ENCODE measurements at places on chromosomes 5 and 9.

- DNase-seq: no peak
Measured at GRCh38 chr5:141714542-141715310, 32.7 kb upstream of the ARAP3 start.

GRCh38 chr5:28430565-28431178 lies 1392.3 kb upstream of the CDH9 start:
- DNase-seq: no peak

- DNase-seq: no peak
Measured at GRCh38 chr5:80579050-80579449, 9.0 kb upstream of the ANKRD34B start.

DNA sequence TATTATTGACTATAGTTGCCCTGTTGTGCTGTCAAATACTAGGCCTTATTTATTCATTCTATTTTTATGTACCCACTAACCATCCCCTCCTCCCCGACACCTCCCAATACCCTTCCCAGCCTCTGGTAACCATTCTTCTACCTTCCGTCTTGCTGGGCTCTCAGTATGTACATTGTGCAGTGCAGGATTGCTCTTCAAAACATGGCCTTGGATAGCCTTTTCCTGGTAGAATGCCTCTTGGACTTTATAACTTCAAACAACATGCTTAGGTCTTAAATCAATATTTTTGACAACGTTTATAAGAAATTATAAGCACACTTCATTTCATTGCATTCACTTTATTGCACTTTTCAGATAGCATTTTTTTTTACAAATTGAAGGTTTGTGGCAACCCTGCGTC lies 172.6 kb upstream of the ACTBL2 start:
- DNase-seq: no peak

DNA sequence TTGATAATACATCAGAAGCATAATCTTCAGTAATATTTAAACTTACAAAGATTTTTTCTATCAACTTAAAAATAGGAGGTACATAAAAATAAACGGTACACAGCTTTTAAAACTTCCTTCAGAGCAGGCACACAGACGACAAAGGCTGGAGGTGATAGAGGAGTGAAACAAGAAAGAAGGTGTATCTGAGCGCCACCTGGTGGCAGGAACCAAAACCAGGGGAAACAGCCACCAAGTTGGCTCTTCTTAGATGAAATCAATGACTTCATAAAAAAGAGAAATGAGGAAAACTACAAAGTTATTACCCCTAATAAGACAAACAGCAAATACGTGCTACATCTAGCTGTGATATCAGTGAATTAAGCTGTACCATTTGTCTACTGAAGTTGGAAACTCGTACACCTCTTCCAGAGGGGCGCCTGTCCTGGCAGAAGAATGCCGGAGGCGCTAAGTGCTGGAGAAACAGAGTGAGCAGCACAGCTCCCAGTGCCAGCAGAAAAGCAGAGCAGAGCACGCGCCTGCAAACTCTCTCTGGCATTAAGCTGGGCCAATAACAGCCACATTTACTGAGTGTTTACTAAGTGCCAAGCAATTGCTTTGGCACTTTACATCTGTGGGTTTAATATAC lies 85.9 kb downstream of the SETX start:
- no peak for DNase-seq

DNA sequence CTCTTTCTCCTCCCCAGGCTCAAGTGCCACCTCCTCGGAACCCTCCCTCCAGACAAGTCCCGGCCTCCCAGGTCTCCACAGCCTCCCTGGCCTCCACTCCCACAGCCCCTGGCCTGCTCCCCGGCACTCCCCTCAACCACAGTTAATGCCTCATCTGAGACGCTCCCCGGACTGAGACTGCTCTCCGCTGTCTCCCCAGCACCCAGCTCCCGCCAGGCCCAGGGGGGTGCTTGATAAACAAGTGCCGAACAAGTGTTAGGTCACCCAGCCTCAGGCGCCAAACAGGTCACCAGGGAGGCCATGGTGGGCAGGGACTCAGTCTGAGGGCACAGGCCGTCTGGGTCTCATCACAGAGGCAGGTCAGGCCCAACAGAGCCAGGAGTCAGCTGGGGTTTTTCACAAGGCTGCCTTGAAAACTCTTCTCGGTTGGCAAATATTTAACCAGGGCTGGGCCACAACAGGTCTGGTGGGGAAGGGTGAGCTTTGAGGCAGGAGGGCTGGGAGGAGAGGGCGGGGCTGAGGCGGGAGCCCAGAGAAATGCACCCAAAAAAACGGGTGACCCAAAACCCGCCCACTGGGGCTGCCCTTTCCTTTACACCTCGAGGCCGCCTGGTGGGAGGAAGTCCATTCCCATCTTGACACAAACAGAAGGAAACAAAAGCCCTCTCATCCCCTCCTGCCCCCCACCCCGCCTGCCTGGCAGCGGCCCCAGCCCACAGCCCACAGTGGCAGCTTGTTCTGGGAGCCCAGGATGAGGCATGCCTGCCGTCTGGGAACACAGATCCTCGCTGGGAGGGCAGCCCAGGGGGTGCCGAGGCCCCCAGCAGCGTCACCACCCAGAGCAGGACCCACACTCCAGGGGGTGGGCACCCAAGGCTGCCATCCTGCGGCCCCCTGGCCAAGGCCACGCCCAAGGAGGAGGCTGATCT lies 66.6 kb upstream of the STXBP1 start:
- DNase-seq: no peak

GRCh38 chr5:154140381-154140780 lies 50.2 kb upstream of the GALNT10 start:
- no peak for DNase-seq

All from brain pericyte (primary cell).